ENCODE measurements at places on chromosomes 5 and 9.

DNA sequence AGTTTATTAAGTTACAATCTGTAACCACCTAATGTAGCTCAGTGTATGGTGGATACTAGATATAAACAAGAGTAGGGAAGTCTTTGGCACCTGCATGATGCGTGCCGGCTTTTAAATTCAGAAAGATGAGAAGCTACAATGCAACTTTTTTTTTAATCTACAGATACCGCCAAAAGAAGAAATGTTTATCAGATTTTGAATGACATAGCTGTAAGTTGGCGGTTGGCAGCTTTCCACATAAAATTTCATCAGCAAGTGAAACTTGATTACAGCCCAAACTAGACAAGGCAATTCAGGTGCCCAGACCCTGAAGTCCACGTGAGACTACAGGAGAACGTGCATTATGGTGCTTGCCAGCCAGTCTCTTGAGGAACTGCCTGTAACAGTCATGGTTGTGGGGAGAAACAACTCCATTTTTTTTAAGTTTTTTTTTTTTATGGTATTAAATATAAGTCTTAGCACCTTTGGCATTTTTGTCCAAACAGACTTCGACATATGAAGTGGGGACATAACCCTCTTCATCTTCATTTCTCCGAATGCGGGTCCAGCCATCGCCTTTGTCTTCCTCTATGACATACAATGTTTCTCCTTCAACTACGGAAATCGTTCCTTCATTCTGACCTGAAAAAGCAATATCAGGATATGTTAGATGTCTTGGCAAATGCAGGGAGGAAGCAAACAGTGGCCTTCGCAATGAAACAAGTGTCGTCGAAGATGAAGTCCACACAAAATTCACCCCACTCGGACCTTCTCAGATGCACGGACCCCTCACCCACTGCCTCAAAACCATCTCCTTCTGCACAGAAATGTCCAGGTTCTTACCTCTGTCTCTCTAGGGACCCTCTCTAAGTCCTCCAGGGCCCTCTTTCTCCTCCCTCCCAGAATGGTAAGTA lies 60.4 kb downstream of the USP20 start:
- DNase-seq, result no peak

DNA sequence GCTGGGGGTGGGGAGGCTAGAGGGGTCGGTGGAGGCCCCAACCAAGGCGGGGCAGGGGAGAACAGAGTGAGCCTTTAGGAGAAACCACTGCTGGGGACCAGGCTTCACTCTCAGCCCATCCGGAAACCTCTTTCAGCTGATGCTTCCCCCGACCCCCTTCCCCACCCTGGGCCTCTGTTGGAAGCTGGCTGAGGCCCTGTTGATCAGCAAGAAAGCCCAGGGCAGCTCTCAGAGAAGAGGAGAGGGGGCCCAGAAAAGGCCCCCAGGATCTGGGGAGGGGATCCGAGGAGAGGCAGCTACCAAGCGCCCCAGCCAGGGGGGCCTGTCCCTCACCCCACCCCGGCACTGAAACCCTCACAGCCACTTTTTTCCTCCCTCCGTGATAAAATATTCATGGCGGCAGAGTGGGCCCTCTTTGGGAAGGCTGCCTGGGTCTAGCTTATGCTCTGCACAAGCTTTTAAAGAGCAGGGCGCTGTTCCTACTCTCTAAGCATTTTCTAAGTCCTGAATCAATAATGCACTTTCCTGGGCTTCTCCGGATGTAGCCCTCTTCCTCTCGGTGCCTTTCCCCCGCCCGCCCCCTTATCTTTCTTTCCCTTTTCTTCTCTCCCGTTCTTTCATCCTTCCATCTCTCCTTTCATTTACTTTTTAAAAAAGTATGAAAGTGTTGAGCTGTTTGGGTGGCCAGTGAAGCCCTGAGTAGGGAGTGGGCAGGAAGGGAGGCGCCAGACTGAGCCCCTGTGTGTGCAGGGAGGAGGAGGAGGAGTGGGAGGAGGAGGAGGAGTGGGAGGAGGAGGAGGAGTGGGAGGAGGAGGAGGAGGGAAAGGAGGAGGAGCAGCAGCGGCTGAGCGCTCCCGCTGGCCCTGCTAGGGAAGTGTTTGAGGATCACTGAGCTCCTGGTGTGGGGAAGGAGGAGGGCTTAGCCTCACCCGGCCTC lies 23.5 kb downstream of the NTNG2 start:
- no peak for DNase-seq

DNA sequence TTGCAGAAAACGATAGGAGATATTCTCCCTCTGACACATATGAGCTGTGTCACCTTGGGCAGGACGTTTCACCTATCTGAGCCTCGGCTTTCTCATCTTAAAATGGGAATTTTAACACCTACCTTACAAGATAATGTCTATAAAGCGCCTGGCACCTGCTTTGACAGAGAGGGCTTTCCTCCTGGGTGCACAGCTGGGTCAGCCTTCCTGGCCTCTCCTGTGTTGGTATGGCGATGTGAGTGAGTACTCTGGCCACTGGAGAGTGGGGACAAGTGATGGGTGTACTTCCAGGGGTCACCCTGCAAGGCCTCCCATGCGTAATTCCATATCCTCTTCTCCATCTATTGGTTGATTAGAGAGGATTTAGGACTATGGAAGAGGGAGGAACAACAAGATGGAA lies 113.1 kb upstream of the SMIM23 start:
- no peak for DNase-seq

DNA sequence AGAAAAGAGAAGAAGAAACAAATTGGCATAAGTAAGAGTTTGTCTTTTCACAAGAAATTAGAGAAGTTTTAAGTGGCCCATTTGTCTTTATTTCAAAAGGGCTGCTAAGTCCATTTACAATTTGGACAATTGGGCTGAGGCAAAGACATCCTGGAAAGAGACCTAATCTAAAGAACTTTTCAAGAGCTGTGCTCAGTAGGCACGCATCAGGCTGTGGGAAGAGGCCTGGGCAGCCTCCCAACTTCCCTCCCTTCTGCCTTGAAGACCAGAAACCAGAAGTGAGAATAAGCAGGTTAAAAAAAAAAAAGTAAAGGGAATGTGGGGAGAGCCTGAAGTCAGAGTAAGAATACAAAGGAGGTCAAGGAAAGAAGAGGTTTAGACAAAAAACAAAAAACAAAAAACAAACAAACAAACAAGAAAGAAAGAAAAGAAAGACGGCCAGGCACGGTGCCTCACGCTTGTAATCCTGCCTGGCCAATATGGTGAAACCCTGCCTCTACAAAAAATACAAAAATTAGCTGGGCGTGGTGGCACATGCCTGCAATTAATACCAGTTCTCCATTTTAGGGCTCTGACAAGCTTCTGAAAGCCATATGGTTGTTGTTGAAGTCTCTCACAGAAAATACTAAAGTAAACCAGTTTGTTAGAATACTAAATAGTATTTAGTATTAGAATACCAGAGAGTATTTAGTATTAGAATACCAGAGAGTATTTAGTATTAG lies 48.0 kb upstream of the CEP78 start:
- peak; percentile 27 for DNase-seq

DNA sequence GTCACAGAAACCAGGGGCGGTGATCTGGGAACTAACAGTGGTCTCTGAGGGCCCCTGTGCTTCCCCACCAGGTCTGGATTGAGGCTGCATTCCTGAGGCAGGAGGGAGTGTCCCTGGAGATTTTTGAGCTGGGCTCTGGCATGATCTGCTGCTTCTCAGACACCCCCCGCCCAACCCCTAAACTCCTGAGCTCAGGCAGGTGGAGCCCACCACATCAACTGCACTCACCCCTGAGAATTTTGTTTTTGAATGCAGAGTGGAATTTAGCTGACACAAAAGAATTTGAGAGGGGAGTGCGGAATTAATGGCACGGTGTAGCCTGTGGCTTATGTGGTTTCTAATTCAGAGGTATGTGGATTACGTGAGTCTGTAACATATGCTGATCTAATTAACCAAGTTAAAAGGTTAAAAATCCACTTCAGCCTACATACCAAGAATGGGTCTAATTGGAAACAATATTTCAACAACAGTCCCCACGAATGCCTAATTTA lies 23.9 kb upstream of the CTSL start:
- DNase-seq, result peak; percentile 60

DNA sequence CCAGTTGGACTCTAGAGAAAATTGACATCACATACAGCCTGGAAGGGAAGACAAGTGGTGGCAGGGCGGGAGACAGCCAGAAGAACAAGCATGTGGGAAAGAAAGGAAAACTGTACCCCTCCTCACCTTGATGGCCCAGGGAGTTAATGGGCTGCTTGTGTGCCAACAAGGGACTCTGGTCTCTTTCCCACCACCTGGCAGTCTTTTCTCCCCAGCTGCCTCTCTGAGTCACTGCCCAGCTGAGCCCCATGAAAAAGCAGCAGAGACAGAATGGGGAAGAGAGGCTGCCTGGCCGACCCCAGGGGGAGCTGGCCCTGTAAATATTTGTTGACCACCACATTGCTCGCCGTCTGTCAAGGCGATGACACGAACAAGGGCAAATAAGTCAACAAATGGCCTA lies 359.4 kb downstream of the ENC1 start:
- no peak for DNase-seq

DNA sequence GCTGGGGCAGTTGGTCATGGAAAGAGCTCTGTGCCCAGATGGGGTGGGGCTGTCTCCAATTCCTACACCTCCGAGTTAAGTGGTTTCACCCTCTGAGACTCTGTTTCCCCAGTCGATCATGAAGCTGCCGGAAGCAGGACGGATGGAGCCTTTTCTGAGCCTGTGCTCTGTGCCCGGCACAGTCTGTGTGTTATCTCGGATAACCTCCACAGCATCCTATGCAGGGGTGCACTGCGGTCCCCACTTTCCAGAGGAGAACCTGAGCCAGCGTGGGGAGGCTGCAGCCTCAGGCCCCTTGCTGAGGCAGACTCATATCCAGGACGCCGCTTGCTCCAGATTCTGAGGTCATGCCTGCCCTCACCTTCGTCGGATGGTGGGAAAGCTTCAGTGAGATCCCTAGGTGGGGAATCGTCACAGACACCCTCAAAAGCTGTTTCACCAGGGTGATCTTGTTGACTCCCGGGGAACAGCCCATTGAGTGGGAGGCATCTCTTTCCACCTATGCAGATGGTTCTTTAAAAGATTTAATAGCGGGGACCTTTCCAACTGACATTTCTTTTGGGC lies 6.9 kb upstream of the COL5A1 start:
- DNase-seq, result no peak

DNA sequence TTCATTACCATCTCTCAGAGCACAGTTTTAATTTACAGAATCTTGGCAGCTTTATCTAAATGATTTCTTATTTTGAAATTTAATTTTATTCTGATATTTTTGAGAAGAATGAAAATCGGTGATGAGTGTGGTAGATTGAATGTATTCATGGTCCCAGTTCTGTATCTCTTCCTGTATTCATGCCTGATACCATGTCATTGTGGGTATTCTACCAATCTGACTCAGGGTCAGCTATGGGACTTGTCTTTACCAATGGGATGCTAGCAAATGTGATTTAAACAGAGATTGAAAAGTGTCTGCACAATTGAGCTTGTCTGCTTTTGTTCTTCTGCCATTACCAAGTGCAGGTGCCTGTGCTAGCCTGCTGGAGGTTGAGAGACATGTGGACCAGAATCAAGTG lies 17.8 kb upstream of the ZNF618 start:
- no peak for DNase-seq

DNA sequence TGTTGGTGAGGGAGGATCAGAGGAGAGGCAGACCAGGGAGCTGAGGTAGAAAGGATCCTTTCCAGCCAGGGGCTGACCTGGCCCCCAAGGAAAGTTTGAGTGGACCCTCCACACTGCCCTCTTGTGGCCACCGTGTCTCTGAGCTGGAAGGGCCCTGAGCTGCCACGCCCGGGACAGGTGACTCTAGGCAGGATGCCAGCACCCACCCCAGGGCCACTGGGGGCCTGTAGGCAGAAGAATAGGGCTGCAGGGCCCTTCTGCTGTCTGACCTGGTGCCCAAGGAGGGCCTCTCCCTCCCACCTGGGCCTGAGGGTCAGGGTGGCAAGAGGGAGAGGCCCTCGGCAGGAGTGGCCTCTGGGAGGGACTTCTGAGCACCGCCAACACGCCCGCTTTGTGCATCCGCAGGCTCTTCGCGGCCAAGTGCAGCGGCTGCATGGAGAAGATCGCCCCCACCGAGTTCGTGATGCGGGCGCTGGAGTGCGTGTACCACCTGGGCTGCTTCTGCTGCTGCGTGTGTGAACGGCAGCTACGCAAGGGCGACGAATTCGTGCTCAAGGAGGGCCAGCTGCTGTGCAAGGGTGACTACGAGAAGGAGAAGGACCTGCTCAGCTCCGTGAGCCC lies 76.8 kb downstream of the LMX1B start:
- DNase-seq, result no peak

- DNase-seq, result no peak
Measured at GRCh38 chr9:123129423-123129822, 96.0 kb downstream of the GPR21 start.

GRCh38 chr5:126220725-126221124 lies 202.5 kb upstream of the GRAMD2B start:
- no peak for DNase-seq

DNA sequence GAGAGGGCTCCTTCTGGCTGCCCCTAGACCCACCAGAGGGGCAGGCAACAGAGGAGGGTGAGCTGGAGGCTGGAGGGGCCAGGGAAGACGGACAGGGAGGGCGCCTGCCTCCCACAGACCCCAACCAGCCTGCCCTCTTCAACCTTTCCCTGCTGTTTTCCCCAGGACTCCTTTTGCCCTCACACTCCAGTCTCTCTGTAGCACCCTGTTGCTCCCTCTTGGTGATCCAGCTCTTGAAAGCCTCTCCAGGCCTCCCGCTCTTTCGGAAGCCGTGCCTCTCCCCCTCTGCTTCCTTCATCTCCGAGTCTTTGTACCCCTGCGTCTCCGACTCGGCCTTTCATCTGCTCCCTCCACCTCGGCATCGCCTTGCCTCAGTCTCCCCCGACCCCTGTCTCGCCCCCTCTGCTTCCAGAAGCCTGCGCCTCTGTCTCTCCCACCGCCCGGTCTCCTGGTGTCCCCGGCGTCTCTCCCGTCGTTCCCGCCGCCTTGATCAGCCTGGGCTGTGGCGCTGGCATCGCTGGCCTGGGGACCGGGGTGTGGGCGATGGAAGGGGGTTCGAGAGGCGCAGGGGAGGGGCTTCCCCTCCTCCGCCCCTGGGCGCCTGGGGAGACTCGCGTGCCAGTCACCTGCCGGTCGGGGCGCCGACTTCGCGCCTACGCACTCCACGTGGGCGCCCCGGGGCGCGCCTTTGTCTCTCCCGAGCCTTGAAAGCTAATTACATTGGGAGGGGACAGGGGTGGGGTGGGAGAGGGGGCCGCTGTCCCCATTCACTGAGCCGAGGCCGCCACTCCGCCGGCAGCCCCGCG lies 5.3 kb upstream of the PRDM12 start:
- DNase-seq, result no peak

- DNase-seq, result no peak
Measured at GRCh38 chr5:620586-621180, 8.5 kb downstream of the CEP72 start.
